ENCODE measurements at places on chromosomes 2 and 18. TPM values are rescaled to one million over a fixed set of nuclear protein-coding genes. Genes with fewer than 3 reads are reported as not detected.

- DNase-seq: no peak
Measured at GRCh38 chr2:13034861-13035260, 318.1 kb downstream of the TRIB2 start.

GRCh38 chr2:203683932-203684556 is 22.4 kb upstream of the CD28 start:
- DNase-seq: no peak

GCG gene
- total RNA-seq: 0.14 TPM

DNA sequence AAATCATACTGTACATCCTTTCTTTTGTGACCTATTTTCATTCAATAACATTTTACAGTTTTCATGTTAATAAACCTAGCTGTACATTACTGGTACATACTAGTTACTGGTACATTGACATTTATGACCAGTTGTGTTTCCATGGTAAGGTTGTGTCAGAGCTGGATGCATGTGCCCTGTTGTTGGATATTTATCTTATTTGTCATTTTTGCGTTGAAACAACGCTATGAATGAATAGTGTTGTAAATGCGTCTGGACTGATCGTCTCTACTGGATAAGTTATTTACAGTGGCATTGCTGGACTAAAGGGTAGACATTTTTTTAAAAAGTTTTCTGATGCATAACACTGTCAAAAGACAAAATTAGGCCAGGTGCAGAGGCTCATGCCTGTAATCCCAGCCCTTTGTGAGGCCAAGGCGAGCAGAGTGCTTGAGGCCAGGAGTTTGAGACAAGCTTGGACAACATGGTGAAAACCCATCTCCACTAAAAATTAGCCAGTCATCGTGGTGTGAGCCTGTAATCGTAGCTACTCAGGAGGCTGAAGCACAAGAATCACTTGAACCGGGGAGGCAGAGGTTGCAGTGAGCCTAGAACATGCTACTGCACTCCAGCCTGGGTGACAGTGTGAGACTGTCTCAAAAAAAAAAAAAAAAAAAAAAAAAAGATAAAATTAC is 40.2 kb downstream of the MCFD2 start:
- DNase-seq: no peak

DNA sequence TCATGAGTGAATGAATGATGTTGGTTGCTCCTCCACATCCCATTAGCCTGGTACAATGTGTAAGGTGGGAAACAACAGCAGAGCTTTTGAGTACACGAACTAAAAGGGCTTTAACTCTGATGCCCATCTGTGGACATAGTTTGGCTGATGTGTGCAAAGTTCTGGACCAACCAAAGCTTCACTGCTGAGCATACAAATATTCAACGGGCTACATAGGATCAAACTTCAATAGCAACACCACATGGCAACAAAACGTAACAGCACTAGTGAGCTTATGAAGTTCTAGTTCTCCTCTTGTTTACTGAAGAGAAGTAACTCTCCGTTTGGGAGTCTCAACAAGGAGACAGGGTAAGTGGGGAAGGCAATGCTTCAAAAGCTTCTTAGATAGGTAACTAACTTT is 20.4 kb downstream of the STAM2 start:
- no peak for DNase-seq

- no peak for DNase-seq
Measured at GRCh38 chr2:18440141-18440661, 120.3 kb downstream of the RDH14 start.
